ENCODE measurements at places on chromosomes 2 and 18.
A peak's percentile ranks its signal among the peaks of the same experiment; 100 is the strongest.

GRCh38 chr2:39632876-39633275 lies 32.8 kb upstream of the TMEM178A start:
- no peak for DNase-seq

GRCh38 chr2:99480390-99480789 lies 9.4 kb downstream of the REV1 start:
- DNase-seq = no peak

GRCh38 chr2:9205963-9206948 lies at the start of gene ASAP2:
Gene ASAP2 (plus strand): TSS chr2:9206812. CDS start chr2:9207105, 293 bp downstream.
- peak; percentile 96 for DNase-seq

GRCh38 chr2:163157411-163157810 lies 318.8 kb upstream of the KCNH7 start:
- no peak for DNase-seq

DNA sequence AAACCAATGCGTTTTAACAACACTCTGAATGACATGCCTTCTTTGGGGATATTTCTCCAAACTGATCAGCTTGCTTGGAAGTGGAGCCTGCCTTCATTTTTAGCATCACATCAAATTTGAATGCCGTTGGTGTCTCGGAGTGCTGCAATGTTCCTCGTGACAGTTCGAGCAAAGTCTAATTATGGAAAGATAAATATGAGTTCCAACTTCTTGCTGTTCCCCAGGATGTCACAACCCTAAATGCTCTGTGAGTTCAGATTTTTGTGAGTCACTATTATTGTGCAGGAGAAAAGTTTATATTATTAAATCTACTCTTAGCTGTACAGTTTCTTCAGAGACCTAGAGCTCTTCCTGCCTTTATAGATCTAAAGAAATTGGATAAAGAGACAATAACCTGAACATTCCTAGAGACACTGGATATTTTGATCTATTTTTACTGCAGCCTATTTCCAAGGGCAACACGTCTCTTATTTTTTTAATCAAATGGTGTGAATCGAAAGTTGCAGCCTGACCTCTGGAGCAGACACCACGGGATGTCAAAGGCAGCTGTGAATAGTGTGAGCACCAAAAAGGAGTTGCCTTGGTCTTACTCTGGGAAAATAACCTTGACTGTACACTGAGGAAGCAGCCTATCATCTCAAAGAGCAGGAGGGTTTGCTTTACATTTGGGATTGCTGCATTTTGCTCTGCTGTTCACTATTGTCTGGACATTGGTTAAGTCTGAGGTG lies 330.1 kb downstream of the TDRD15 start:
- no peak for DNase-seq

- DNase-seq = no peak
These were observed 87.4 kb upstream of the ITGB6 start for GRCh38 chr2:160287476-160287875.

- no peak for DNase-seq
These were observed 13.5 kb upstream of the GLI2 start for GRCh38 chr2:120722246-120722567.

GRCh38 chr2:157267476-157267875 lies 10.0 kb downstream of the GALNT5 start:
- DNase-seq = no peak

DNA sequence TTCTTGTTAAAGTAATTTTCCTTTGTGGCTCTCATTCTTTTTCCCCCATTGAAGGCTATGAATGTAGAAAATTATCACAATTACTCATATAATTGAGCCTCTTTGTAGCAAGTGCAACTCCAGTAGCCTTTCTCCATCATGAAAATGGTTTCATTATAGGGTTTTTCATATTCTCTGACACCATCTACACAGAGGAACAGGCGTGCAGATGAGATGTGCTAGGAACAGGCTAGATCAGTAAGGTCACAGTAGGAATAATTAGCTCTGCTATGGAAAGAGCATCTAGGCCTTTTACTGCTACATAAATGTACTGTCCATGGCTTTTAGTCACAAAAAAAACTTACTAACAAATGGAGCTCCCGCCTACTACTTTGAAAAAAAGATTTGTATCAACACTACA lies 12.6 kb upstream of the DLX1 start:
- no peak for DNase-seq

DNA sequence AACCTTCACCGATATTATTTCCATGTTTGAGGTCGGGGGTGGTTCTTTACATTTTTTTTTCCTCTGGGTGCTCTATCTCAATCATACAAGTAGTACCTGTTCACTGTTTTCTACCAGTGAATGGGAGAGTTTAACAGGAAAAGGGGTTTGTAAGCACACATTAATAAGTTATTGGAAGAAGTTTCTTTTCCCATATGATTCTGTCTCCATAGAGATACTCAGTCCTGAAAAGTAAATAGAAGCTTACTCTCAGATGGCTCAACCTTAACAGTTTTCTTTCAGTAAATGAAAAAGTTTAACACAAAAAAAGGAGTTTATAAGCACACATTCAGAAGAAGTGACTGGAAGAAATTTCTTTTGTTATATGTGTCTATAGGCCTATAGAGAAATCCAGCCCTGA lies 995.6 kb upstream of the SLC39A10 start:
- DNase-seq = no peak

GRCh38 chr2:33588232-33588631 lies 10.9 kb downstream of the FAM98A start:
- DNase-seq = no peak

GRCh38 chr18:79487801-79488201 lies 92.1 kb downstream of the NFATC1 start:
- no peak for DNase-seq

DNA sequence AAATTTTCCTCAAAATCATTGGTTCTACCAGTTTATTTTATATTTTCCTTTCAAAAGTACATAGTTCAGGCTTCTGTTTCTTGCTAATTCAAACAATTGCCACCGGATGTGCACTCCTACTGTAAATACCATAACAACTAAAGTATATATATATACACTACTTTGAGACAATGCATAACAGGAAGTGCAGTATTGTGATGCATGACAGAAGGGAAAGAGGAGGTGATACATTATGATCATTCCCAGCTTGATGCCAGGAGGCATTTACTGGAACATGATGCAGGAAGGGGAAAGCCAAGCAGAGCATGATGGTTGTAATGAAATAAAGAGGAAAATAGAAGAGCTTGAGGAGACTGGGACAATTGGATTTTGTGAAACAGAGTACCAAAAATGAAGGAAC lies 215.2 kb upstream of the NT5C1B start:
- DNase-seq = no peak

- DNase-seq = peak; percentile 99
These were observed at the start of gene SPAG16 for GRCh38 chr2:213284105-213285090. Gene SPAG16 (plus strand): TSS chr2:213284464.

DNA sequence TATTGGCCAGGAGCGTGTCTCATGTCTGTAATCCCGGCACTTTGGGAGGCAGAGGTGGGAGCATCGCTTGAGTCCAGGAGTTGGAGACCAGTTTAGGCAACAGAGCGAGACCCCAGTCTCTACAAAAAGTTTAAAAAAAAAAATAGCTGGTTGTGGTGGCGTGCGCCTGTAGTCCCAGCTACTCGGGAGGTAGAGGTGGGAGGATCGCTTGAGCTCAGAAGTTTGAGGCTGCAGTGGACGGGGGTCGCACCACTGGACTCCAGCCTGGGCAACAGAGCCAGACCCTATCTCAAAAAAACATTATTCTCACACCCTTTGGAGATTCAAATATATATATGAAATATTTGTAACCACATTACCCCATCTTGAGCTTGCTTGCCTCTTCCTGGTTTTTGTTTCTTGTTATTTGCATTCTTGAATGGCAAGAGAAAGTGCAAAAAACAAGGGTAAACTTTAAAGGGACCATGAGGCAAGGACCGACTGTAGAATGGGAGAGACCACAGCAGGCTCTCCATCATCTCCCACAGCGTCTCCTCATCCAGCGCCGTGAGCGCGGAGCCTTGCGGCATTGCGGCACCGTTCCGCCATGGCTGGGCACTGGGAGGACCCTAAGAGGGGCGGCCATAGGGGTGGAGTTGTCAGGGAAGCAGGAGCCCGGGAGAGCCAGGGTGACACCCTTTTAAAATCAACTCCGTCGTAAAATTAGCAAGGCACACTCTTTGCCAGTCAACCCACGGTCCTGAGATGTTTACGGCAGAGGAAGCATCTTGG lies 1.4 kb downstream of the ELP2 start:
- DNase-seq = no peak

DNA sequence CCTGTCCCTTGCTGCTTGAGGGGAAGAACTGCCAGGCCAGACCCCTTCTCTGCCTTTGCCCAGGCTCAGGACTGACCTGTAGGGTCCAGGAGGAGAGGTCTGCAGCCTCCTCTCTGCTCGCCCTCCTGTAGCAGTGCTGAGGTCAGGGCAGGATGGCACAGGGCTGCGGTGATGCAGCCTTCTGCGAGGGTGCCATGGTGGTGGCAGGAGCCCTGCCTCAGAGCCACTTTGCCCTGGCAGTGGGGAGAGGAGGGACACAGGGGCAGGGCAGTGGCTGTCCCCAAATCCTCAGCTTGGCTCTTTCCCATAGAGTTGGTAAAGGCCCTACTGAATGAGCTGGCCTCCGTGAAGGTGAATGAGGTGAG lies 884 bp downstream of the PROM2 start:
- DNase-seq = no peak

DNA sequence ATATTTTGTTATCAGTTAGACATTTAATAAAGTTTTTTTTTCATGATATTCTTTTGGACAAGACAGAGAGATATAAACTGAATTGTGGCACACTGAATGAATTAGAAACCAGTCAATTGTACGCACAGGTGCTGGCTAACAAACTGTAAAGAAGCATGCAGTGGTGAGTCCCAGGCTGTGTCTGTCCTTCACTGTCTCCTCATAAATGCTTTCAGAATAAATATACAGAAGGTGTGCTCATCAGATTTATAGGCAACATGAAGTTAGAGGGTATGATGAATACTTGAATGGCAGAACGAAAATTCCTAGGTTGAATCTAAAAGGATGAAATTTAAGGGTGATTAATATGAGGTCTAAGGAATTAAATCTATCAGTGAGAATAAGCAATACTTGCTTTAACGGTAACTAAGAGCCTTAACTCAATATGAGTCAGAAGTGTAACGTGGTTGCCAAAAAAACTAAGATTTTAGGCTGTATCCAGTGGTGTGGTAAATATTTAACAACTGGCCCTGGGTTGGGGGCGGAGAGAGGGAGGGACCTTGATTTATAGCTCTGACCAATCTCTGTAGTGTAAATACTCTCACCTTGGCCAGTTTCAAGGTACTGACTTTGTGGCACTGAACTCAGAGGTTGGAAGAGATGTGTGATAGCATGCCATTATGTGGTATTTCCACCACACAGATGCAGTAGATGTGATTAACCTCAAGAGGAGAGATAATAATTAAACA lies 41.9 kb upstream of the AAK1 start:
- no peak for DNase-seq

GRCh38 chr2:177574356-177574755 lies 181.8 kb downstream of the AGPS start:
- DNase-seq = no peak

- DNase-seq = peak; percentile 72
These were observed at the start of gene KCNJ13 for GRCh38 chr2:232776435-232776834. Gene KCNJ13 (minus strand): TSS chr2:232776565. CDS start chr2:232771362, 5,203 bp downstream.

- no peak for DNase-seq
These were observed 3.1 kb upstream of the ADGRF3 start for GRCh38 chr2:26349690-26350089.

GRCh38 chr2:121359170-121359569 lies 74.2 kb upstream of the TFCP2L1 start:
- DNase-seq = no peak

DNA sequence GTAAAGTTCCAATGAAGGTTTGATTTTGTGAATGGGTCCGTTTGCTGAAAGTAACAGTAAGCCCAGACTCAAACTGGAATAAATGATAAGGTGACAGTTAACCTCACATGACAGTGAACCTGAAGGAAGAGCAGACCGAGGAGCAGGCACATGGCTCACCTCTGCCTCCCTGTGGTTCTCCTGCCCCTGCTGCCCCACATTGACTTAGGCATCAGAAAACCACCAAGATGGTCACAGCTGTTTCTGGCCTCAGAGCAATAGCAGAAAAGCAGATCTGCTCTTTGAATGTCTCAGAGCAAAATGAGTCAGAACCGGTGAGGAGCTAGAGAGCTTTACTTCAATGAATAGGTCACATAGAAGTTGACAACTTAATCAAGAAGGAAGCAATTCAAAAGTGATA lies 487.6 kb downstream of the METTL4 start:
- peak; percentile 28 for DNase-seq

- peak; percentile 29 for DNase-seq
These were observed 403 bp downstream of the MAP2 start for GRCh38 chr2:209424199-209424701.

- DNase-seq = no peak
These were observed 43.4 kb downstream of the RNF144A start for GRCh38 chr2:6960659-6961058.

DNA sequence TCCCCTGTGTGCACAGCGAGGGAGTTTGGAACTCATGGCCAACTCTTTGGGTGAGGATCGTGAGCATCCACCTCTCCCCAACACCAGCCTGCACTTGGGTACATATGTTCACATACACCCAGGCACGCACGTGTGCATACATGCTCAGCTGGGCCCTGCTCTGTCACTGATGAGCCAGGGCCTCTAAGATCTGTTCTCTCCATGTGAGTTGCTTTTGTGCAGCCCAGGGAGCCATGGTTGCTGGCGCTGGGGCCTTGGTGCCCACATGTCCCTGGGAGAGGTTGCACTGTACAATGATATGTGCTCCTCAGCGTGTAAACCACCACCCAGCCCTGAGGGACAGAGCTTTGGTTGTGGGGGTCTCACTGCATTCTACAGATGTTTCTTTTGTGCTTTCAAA lies 44.1 kb downstream of the KLHL29 start:
- DNase-seq = no peak

DNA sequence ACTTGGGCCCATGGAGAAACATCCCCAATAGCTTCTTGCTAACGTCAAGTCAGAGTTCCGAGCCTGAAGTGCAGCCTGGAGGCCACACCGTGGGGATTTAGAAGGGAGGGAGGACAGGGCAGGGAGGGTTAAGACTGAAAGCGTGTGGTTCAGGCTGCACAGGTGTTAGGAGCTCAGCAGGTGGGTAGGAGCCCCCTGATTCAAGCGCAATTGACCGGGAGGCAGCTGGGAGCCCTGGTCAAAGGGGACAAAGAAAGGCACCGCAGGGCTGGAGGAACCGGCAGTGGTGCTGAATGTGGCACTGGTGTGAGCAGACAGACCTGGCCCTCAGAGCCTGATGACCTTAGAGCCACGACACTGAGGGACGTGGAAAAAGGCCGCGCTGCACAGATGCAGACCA lies 149.6 kb downstream of the TMEM18 start:
- peak; percentile 35 for DNase-seq

- peak; percentile 2 for DNase-seq
These were observed 312.5 kb upstream of the HS6ST1 start for GRCh38 chr2:128630974-128631697.

DNA sequence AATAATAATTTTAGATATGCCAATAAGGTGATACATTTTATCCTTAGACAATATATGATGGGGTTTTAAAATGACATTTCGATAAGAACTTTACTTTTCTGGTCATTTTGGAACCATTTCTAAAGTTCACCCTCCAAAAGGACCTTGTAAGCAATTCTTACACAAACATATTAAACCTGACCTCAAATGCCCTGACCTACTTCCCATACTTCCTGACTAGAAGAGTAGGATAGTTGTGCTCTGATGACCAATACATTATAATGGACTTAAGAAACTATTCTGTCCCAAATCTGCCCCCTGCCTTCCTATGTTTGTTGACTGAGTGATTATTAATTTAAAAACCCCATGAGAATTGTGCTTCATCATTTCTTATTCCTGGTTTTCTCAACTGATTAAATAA lies 24.6 kb downstream of the GCA start:
- DNase-seq = no peak
